ENCODE measurements at places on chromosomes 13 and 19. TPM values are rescaled to one million over a fixed set of nuclear protein-coding genes. Genes with fewer than 3 reads are reported as not detected.

- no peak for DNase-seq
Observed at GRCh38 chr19:21101521-21102242, 19.7 kb downstream of the ZNF714 start.

- DNase-seq: no peak
Observed at GRCh38 chr13:75345193-75345592, 136.8 kb downstream of the TBC1D4 start.

DNA sequence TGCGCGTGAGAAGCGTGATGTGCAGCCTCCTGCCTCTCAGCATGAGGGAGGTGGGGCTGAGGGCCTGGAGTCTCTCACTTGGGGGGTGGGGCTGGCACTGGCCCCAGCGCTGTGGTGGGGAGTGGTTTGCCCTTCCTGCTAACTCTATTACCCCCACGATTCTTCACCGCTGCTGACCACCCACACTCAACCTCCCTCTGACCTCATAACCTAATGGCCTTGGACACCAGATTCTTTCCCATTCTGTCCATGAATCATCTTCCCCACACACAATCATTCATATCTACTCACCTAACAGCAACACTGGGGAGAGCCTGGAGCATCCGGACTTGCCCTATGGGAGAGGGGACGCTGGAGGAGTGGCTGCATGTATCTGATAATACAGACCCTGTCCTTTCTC, 8.7 kb downstream of the CD177 start:
- no peak for DNase-seq

GRCh38 chr19:55459950-55460657, 1.3 kb downstream of the ISOC2 start:
- DNase-seq: no peak

- DNase-seq: no peak
Observed at GRCh38 chr19:1540365-1540925, 16.6 kb downstream of the PLK5 start.

GRCh38 chr13:48569104-48569666, 36.3 kb upstream of the RCBTB2 start:
- no peak for DNase-seq

DNA sequence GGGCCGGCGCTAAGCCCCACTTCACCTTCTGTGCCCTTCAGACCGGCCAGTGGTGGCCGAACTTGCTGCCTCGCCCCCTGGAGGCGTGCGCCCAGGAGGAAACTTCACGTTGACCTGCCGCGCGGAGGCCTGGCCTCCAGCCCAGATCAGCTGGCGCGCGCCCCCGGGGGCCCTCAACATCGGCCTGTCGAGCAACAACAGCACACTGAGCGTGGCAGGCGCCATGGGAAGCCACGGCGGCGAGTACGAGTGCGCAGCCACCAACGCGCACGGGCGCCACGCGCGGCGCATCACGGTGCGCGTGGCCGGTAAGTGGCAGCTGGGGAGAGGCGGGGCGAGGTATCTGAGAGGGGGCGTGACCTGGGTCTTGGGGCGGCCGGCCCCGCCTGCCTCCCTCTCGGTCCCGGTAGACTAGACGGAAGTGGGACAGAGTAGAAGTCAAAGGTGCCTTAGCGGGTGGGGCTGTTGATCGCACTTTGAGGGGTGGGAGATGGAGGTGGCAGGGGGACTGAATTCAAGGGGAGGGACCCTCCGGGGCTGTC, 5.6 kb downstream of the ICAM5 start:
- no peak for DNase-seq

DNA sequence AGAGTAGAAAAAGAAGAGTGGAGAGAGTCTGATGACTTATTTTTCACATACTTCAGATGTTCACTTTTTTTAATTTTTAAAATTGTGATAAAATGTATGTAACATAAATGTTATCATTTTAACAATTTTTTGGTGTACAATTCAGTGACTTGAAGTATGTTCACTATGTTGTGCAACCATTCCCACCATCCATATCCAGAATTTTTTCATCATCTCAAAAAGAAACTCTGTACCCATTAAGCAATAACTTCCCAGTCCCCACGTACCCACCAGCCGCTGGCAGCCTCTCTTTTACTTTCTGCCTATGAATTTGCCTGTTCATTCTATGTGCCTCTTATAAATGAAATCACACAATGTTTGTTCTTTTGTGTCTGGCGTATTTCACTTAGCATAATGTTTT, 43.3 kb downstream of the SKA3 start:
- no peak for DNase-seq

DNA sequence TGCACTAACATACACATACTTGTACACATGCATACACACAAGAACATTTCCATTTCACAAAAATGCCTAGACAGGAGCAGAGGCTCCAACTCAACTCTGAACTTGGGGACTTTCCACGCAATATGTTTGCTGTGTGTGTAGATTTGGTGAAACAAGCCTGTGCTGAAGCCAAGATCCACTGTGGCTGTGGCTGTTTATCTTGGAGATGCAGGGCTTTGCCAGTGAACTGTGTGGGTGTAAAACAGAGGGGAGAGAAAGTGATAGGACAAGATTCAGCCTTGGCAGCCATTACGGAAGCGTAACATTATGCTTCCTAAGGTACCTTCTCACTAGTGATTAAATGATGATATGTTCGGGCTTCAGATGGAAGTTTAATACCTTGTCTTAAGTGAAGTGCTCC, 73.2 kb upstream of the MBNL2 start:
- DNase-seq: no peak

DNA sequence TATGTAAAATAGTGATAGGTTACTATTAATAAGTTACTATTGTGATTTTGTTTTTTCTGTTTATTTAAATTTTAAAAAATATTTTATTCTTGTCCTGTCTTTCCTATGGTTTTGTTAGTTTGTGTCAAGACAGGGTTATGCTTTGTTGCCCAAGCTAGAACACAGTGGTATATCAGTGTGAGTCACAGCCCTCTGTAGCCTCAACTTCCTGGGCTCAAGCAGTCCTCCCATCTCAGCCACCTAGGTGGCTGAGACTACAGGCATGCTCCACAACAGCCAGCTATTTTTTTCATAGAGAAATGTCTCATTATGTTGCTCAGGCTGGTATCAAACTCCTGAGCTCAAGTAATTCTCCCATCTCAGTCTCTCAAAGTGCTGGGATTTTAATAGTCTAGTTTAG, 99.5 kb downstream of the ZNF675 start:
- DNase-seq: no peak

Gene ZNF723
- total RNA-seq: not detected

Gene ZNF439
- total RNA-seq: not detected

Gene GJB2
- 44.7 TPM for total RNA-seq

Gene CYP4F2
- 1.1 TPM for total RNA-seq

Gene PTPRH
- 15.9 TPM for total RNA-seq

Data from HCT116 (cell line).